ENCODE measurements at places on chromosomes 4 and X.

DNA sequence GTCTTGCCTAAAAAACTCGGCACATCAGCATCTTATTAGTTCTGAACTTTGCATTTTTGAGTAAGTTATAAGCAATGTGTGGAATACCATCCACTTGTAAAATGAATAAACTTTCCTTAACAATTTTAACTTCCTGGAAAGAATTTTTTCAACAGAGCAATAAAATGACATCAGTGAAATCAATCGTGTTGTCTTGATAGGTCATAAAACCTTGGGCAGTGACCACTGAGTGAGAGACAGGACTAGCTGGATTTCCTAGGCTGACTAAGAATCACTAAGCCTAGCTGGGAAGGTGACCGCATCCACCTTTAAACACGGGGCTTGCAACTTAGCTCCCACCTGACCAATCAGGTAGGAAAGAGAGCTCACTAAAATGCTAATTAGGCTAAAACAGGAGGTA lies 403.0 kb upstream of the CNKSR2 start:
- no peak for DNase-seq

DNA sequence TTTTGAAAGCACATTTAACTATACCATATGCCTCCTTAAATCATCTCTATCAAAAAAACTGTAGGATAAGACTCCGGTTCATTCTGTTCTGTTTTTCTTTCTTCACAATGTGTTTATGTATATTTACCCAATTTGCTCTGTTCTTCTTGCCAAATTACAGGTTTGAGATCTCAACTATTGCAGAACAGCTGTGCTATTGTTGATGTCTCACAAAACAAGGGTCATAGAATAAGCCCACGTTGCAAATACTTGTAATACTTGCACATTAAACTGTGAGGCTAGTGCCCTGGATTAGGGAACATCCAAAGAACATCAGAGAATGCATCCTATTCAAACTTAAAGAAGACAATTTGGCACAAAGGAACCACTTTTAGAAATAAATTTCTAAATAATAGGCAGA lies 45.4 kb downstream of the ANTXR2 start:
- no peak for DNase-seq

DNA sequence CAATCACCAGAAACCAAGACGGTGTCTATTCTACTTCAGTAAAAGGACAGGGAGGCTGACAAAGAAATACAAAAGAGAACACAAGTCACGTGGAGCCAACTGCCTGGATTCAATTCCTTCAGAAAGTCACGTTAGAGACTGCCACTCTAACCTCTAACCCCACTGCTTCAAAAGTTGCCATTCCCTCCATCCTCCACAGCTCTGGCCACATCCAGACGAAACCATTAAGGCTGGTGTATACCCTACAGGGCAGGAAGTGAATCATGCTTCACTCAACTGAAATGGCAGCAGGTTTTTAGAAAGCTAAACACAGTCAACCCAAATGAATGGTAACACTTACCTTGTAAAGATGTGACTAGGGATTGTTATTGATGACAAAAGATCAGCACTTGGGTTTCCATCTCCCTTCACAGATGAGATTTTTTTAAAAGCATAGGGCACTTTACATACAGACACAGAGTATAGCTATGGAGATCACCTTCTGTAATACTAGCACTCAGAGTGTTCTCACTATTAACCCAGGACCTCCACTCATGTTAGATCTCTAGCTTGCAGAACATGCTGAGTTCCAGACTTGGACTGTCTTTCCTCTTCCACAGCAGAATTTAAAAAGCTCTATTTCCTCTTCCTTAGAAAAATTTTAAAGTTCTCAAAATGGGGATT lies 37.4 kb downstream of the MAML3 start:
- no peak for DNase-seq

DNA sequence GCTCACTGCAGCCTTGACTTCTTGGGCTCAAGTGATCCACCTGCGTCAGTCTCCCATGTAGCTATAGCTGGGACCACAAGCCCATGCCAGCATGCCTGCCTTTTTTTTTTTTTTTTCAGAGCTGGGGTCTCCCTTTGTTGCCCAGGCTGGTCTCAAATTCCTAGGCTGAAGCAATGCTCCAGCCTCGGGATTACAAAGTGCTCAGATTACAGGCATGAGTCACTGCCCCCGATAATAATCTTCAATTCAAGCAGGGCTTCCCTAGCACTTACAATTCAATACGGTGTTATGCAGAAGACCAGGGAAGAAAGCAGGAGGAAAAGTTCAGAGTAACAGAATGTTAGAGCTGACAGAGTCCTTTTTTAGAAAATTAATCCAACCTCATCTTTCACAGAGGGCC lies 26.1 kb downstream of the OTOP1 start:
- no peak for DNase-seq

DNA sequence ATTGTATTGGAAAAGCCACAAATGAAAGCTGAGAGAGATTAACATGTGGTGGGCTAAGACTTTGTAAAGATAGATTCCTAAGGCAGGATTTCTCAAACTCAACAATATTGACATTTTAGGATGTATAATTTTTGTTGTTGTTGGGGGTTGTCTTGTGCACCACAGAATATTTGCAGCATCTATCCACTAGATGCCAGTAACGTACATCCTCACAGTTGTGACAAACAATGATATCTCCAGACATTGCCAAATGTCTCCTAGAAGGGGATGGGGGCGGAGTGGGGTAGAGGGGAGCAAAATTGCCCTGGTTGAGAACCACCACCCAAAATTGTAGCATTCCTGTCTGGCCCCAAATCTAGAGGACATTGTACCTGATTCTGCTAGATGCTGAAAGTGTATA lies 14.7 kb upstream of the CBR4 start:
- peak; percentile 7 for DNase-seq

DNA sequence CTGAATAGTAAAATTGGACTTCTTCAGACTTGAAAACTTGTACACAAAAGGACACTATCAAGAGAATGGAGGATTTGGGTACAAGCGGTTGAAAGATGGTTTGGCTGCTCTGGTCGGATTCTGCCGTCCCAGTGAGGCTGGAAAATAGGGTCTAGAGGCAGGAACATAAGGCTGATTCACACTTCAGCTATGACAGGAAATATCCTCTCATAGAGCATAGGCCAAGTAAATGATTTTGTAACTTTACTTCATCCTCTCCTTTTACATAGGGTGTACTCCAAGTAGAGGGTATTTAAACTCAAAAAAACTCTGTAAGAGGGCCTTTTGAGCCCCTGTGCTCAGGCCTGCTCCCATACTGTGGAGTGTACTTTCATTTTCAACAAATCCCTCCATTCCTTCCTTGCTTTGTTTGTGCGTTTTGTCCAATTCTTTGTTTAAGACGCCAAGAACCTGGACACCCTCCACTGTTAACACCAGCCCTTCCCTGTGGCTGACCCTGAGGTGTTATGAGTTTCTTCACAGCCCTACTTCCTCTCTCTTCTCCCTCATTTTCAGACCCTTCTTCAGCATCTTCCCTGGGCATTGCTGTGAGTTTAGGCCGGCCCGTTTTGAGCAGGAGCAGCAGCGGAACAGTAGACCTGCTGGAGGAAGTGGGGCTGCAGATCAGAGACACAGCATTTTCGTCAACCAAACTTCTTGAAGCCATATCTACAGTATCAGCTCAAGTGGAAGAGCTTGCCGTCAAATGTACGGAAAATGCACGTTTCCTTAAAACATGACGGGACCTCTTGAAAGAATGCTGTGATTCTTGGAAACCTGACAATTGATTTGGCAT lies 7.2 kb downstream of the PGAM4 start:
- no peak for DNase-seq

DNA sequence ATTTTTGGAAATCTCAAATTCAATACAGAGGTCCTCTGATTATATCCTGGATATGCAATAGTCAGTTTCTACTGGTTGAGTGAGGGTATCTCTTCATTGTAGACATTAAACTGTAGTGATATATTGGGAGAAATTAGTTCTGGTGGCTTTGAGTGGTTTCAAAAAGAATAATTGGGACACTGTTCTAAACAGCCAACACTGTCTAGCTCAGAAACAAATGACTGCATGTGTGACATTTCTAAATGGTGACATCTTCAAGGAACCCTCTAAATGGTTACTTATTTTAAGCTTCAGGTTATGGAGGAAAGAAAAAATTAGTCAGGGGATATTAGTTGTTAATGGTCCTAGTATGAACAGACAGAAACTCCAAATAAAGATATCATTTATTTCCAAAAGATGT lies 186.2 kb downstream of the LARP7 start:
- DNase-seq, result no peak

DNA sequence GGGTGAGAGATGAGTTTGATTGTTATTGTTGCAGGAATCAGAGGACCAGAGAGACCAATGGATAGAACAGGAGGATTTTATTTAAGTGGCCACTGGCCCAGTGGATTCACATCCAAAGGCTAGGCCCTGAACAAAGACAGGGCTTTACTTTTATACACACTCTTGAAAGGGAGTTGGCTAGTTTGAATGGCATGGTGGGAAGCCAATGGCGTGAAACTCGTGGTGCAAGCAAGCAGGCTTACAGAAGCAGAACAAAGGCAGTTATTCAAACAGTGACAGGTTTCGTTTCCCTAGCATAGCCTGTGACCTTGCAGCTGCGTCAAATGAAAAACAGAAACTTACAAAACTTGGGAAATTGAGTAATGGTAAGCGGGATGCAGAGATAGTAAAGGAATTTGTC lies 110.2 kb upstream of the PRDX4 start:
- DNase-seq, result no peak

DNA sequence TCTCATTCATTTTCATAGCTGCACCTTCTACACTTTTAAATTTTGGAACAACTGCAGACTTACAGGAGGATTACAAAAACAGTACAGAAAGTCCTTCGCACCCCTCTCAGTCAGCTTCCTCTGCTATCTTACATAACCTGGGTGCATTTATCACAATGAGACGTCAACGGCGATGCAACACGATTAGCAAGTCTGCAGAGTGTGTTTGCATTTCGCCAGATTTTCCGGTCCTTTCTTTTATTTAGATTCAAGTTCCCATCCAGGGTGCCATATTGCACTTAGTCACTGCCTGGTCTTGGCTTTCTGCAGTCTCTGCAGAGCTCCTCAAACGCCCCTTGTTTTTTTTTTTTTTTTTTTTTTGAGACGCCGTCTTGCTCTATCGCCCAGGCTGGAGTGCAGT lies 85.9 kb downstream of the ASMT start:
- DNase-seq, result no peak

DNA sequence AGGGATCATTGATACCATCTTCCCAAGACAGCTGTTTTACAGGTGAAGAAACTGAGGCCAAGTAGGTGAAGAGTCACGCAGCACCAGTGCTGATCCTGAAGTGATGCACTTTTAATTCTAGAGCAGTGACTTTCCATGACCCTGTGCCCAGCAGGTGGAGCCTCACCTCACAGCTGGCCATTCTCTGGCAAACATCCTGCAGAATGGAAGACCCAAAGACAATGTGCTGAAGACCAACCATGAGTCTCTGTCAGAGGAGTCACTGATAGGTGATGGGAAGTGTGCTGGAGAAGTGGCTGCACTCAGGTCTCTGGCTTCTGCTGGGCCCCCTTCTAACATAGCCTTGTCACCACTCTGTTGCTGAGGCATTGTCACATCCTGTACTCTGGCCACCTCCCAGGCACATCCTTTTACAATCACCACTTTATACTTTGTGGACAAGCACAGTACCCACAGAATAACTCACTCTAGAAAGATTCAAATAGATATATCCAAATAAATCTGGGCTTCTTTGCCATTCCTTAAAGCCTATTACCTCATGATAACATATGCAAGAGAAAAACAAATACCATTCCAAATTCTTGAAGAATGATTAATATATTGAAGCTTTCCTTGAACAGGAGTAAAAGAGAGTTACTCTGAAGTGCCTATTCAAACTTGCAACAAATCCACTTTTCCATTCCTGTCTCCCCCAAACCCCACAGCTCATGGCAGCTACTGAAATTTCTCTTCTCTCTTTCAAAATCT lies 64.1 kb upstream of the SCOC start:
- no peak for DNase-seq

DNA sequence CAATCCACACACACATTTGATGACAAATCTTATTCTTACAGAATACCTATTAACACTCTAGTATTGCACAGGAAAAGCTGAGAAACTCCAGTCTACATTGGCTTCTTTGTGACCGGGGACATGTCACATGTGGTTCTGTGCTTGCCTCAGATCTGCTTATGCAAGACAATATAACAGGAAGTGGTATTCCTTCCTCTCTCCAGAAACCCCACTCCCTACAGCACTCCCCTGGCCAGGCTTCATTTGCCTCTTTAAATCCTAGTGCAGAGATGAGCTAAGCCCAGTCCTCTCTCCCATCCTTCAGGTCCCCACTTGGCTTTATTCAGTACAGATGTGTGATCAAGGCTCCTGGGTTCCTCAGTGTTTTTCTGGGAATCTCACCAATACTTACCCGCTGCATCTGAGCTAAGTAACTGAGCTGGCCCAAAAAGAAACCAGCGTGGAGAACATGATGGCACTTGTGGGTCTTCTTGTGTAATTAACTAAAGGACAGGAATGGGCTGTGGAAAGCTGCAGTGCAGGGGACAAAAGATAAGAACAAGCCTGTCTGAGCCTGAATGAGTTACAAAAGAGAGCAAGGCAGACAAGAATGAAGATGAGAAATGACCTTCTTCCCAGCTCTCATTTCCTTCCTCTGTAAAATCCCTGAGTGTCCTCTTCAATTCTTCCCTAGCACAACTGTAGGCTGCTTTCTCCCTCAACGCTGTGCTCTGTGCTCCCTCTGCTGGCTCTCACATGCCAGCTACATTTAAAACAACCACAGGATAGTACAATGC lies 105.6 kb downstream of the HNRNPD start:
- peak; percentile 57 for DNase-seq

DNA sequence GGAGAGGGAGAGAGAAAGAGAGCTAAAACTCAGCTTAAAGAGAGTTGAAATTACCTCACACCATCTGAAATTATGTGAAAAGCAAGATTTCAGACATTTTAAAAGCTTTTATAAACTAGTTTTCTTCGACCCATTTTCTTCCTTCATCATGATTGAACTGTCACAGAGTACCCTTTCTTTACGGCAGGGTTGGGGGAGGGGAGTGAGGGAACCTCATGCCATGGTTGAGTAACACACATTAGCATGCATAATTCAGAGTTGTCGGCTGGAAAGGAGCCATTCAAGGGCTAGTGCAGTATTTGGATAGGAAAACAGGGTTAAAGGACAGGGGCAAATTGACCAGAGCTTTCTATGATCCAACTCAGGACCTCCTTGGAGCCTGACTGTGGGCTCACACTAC lies 46.2 kb downstream of the PCDH19 start:
- no peak for DNase-seq

DNA sequence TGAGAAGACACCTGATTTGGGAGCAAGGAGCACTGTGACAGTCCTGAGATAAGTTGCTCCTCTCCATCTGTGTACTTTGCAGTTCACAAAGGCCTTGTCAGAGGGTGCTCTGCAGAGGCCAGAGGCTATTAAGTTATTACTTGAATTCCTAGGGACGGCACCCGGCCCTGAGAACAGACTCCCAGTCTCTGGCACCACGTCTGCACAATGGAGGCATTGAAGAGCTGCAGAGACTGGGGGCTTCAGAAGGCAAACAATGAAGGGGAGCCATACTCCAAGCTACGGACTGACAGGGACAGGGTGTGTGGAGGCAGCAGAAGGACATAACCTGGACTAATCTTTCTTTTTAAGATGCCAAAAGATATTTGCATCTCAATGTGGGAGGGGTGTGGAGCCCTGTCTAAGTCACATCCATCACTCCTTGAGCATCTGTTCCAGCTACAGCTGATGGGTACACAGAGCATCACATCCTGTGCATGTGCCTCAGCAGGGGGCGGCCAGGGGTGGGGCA lies 11.5 kb downstream of the RASGEF1B start:
- DNase-seq, result no peak

All from NCI-H2029 (cell line).